ENCODE measurements at places on chromosomes 12 and 14.

GRCh38 chr12:96850676-96851075, 56.4 kb upstream of the NEDD1 start:
- DNase-seq = no peak

DNA sequence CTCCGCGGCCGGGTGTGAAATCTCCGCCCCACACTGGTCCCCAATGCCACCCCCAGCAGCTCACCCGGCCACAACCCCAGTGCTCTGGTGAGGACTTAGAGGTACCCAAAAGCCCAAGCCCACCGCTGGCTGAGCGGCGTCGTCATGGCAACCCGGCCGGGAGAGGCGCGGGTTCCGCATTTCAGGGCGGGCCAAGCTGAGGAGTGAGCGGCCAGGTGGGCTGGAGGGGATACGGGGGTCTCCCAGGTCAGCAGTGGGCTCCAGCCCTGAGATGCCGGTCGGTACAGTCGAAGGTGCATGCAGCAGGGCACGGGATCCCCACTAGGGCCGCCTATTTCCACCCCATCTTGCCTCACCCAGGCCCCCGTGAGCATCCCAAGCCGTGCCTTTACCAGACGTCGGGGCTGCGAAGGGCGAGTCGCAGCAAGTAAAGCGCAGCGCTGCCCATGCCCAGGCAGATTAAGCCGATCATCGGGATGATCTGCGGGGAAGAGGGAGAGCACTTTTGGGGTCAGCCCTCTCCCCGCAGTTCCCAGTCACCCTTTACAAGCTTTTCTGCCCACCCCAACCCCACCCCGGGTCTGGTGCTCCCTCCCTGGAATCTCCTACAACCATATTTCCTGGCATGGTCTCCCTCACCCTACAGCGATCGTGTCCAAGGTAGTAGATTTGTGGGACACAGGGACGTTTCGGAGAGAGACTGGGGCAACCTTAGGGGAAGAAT, 6.9 kb downstream of the SHMT2 start:
- no peak for DNase-seq

DNA sequence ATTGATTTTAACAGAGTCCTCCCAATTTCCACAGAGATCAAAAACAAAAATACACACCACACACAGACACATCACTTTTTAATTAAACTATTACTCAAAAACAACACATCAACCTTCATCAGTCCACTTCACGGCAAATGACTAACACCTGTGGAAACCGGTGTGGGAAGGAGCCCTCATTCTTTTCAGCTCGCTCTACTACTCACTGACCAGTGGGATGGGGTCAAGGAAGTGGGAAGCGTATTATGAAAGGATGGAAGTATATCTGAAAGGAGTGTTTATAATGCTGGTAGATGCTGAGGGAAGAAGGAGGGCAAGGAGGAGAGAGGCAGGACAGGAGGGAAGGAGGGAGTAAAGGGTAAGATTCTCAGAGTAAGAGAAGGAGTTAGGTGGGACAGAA, 156.5 kb downstream of the EPS8 start:
- no peak for DNase-seq

DNA sequence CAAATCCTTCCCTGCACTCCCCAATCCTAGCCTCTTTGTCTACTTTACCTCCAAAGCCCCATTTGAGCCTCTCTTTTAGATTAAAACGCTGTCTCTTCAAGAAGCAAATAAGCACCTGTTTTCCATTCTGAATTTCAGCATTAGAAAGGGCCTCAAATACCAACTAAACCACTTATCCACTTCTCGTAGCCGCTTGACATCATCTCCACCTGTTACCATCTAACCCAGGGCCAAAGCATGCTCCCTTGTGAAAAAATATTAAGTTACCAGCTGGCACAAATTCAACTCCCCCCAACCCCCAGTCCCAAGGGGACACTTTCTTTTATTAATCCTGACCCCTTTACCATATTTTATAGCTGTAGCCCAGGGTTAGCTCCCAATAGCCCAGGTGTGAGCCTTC, 43.1 kb downstream of the GPHB5 start:
- no peak for DNase-seq

GRCh38 chr12:67540920-67541624, 107.5 kb upstream of the DYRK2 start:
- no peak for DNase-seq

DNA sequence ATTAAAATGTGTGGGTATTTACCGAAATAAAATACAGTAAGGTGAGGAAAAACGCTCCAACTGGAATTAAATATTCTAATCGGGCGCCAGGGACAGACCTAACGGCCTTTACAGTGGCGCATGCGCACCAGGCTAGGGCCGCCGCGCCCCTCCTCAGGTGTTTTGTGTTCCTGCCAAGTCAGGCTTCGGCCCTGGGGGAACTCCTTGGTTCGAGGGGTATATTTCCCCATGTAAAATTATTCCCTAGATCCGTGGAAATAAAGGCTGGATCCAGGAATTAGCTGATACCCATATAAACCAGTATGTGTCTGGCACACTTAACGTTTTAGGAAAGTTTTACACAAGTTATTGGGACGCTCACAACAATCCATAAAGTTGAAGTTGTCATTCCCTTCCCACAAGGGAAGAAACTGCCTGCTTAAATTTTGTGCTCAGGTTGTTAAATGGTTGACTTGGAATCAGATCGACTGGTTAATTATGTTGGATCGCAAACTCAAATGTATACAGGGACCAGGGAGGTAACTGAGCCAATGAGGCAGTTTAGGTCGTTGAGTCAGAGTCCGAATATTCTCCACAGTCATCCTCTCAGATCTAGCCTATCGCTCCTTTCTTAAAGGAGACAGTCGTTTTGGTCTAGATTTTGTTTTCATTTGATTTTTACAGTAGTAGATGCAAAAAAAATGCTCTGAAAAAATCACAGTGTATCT, 621 bp upstream of the ANAPC7 start:
- peak; percentile 56 for DNase-seq

DNA sequence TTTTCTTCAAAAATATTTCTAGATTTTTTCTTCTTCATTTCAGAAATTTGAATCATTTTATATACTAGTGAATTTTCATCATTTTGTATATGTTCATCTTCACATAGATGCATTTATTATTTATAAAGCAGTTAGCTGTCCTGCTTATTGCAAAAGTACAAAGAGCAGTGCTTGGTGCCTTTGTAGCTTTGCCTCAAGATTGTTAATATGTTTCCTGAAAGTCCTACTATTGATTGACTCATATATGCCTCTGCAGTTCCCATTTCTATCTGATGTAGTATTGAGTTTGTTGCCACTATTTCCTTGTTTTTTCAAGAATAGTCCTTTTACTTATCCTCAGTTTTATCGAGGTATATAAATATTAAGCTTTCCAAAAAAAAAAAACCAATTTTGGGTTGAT, 89.7 kb downstream of the PDE3A start:
- DNase-seq = no peak

DNA sequence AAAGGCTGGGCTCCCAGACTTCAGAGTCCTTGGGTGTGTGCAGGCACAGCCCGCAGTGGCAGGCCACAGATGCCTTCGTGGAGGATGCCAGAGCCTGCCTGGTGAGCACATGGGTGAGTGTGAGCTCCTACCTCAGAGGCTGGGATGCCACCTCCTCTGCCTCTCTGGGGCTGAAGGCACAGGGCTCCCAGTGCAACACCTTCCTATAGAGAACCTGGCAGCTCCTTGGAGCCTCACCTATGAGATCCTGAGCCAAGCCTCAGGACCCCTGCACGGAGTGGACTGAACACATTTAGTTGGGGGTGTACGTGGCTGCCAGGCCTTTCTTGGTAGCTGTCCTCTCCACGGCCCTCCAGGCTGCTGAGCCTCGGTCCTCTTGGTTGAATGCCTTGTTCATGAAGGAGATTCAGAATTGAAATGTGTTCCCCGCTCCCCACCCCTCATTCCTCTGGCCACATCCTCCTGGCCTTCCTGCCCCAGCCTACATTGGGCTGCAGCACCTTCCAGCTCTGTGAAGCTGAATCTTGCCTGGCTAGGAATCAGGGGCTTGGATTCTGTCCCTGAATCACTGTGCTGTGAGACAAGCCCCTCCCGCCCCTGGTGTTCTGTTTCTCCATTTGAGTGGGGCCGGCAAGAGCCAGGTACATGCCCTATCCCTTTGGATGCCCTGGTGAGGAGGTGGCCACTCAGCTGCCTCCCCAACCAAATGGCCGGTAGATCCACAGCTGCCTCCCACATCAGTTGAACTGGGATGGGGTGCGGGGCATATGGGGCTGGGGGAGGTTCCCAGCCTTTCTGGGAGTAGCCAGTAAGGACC, 38.7 kb upstream of the TRAF3 start:
- DNase-seq = no peak

GRCh38 chr12:46382408-46382963, 9.9 kb upstream of the SLC38A2 start:
- DNase-seq = no peak

GRCh38 chr12:65022960-65023359, 98.1 kb downstream of the WIF1 start:
- DNase-seq = no peak

DNA sequence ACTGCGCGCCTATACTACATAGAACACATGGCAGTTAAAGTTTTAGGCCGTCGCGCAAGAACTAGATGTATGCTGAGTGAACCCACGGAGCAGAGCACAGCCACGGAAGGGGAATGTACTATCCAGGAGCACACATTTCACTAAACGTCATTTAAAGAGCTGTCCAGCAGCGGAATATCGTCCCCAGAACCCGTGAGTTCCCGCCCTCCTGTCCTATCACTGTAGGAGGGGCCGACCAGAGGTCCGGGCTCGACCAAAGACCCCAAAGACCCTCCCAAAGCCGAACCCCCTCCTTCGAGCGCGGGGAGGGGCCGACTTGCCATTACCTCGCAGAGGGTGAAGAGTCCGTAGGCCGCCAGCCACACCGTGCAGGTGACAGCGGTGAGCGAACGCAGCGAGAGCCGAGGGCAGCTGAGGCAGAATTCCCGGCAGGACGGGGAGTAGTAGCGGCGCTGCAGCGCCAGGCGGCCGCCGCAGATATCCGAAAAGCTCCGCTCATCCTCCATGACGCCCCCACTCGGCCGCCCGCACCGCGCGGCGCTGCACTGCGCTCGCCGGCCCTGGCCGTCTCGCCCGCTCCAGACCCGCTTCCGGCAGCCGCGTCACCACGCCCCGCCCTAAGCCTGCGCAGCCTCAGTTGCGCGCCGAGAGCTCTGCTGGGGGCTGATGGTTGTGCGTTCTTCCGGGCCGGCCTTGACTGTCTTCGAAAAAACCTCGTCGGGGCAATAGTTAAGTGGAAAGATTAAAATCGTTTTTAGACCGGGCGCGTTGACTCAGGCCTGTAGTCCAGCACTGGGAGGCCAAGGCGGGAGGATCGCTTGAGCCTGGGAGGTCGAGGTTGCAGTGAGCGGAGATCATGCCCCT, at the start of gene PIGH:
Gene PIGH (minus strand): TSS at position 571 of the 864 bp plus-strand sequence. CDS start 65 bp downstream, at position 506.
- DNase-seq = peak; percentile 77

- DNase-seq = no peak
Measured at GRCh38 chr14:73261075-73261474, 23.8 kb downstream of the PAPLN start.

DNA sequence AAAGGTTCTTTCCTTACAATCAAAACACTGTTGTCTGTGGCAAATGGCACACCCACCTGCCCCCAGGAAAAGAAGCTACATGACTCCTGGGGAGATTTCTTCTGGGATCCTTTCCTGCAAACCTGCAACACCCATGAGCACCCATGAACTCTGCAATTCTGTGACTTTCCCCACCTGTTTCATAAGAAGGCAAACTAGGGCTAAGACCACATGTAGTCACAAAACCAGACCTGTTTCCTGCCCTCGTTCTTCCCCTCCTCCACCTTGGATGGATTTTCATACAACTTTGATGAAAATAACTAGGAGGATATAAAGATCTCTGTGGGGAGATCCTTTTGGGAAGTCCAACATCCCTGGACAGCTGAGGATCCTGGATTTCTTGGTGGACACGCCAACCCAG, 1084.7 kb downstream of the BCL11B start:
- no peak for DNase-seq

DNA sequence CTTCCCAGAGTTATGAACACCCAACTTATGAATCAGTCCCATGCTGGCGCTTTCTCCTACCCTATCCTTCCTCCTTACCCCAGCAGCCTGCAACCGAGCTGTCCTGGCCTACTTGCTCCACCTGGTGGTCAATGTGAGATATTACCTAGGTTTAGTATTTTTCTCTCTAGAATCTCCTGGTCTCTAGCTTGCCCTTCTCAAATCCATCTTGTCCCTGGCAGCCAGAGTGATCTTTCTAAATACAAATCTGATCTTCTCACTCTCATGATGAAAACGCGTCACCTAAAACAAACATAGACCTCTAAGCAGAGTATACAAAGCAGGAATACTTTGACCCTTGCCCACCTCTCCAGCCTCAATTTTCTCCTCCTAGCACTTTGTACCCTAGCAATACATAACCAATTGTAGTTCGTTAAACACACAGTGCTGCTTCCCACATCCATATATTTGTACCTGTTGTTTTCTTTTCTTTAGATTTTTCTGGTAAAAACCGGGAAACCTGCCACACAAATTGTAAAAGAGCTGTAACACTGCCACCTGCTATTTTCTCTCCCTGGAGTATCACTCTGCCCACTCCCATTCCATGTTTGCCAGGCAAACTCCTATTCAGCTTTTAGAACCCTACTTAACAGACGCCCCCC, 20.0 kb upstream of the TCP11L2 start:
- DNase-seq = peak; percentile 40

GRCh38 chr12:3278681-3279414, 201.7 kb downstream of the TSPAN9 start:
- DNase-seq = no peak

- peak; percentile 35 for DNase-seq
Measured at GRCh38 chr12:71636704-71637115, 26.9 kb downstream of the ZFC3H1 start.

DNA sequence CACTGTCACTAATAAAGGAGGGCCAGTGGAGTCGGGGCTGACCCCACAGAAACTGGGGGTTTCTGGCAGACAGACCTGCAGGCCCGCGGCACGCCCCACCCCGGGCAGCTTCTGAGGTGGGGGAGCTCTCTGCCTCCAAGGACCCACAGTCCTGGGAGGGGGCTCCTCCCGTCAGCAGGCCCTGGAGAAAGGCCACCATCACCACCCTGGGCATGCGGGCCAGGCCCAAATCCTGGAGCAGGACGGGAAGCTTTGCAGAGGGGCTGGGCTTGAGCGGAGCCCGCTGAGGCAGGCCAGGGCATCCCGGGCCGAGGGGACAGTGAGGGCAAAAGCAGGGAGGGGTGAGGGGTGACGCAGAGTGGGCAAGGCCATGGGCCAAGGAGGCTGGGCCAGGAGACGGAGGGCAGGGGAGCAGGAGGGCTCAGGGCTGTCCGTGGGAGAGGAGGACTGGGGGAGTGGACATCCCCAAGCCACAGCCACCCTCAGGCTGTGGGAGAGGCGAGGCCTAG, 11.1 kb upstream of the GPR132 start:
- no peak for DNase-seq

- DNase-seq = peak; percentile 47
Measured at GRCh38 chr14:53411125-53411524, 258.0 kb upstream of the DDHD1 start.

- no peak for DNase-seq
Measured at GRCh38 chr12:810671-811415, 58.5 kb downstream of the WNK1 start.

GRCh38 chr14:54840336-54840735, 62.3 kb downstream of the GCH1 start:
- no peak for DNase-seq

DNA sequence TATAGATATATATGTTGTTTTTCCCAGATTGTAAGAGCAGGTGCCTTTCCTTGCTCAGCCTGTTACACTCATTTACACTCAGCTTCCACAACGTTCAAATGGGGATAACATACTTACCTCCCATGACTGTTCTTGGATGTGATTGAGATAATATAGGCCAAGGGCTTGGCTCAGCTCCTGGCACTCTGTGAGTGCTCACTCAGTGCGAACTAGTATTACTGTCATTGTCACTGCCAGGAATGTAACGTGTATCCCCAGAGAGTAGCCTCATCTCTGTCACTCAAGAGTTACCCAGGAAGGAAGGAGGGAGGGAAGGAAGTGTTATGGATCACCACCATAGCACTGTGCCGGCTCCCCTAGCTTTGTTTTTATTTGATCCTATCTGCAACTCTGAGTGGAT, 307.9 kb downstream of the PDZRN4 start:
- DNase-seq = no peak
